ENCODE measurements at places on chromosomes 1 and 21.

- peak; percentile 36 for DNase-seq
These were observed 577 bp upstream of the CEP350 start for GRCh38 chr1:179953974-179954492.

DNA sequence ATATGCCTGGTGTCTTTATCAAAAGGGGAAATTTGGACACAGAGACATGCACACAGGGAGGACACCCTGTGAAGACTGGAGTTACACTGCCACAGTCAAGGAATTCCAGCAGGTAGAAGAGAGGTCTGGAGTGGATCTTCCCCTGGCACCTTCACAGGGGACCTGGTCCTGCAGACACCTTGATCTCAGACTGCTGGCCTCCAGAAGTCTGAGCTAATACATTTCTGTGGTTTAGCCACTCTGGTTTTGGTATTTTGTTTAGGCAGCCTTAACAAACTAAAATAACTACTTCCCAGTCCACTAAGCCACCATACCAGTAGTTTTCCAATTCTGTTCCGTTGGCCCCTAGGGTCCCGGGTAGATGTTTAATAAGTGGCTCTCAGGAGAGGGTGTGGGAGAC lies 164.7 kb downstream of the SETD4 start:
- DNase-seq = no peak

DNA sequence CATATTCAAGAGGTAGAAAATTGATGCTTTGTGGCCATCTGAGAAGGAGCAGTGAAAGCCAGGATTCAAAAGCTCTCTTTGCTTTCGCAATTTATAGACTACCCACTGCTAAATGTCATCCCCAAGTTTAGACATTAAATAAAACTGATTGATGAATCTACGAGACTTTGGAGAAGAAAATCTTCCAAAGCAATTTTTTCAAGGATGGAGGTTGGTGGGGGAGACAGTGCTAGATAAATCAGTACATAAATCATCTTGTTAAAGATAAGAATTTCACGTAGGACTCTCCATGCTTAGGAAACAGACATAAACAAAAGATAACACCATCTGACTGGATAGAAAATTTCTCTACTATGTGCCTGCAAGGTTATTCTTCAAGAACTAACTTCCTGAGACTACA lies 147.6 kb upstream of the TIAM1 start:
- no peak for DNase-seq

DNA sequence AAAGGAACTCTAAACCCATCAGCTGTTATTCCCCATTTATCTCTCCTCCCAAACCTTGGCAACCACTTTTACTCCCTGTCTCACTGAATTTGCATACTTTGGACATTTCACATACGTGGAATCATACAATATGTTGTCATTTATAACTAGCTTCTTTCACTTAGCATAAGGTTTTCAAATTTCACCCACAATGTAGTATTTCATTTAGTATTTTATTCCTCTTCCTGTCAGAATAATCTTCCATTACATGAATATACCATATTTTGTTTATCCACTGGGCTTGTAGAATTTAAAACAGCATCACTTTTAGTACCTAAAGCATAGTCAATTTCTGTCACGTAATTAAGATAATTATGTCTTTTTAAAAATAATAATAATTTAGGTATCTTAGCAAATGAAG lies 55.5 kb upstream of the POU2F1 start:
- DNase-seq = no peak

DNA sequence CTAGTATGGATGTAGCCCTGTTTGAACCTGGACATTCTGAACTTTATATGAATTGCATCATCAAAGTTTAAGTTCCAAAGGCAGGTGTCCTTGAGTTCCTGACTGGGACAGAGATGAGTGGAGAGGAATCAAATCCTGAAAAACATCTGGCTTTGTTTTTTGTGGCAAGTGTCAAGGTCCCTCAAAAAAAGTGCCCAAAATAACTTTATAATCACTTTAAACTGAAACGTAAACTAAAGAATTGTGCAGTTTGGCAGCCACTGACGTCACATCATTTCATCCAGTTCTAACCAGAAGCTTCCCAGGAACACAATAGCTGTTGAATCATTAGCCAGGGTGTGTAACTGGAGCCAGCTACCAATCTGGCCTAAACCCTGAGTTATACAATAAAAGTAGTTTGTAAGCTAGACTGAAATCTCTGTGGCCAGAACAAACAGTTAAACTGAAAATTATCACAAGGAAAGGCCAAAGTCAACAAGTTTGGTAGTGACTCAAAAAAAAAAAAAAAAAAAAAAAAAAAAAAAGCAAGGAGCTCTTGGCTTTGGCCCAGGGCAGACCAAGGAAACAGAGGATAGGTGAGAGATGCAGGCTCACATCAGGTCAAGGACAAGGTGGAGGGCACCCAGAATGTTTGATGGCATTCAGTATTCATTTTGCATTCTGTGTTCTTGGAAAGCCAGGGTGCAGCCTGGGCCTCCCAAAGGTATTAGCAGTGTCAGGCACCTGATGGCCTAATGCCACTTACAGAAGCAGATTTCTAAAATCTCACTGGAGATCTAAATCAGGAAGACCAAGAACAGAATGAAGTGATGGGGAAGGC lies 74.3 kb downstream of the TNFSF18 start:
- no peak for DNase-seq

GRCh38 chr1:168148916-168149315 lies 12.2 kb upstream of the GPR161 start:
- no peak for DNase-seq

DNA sequence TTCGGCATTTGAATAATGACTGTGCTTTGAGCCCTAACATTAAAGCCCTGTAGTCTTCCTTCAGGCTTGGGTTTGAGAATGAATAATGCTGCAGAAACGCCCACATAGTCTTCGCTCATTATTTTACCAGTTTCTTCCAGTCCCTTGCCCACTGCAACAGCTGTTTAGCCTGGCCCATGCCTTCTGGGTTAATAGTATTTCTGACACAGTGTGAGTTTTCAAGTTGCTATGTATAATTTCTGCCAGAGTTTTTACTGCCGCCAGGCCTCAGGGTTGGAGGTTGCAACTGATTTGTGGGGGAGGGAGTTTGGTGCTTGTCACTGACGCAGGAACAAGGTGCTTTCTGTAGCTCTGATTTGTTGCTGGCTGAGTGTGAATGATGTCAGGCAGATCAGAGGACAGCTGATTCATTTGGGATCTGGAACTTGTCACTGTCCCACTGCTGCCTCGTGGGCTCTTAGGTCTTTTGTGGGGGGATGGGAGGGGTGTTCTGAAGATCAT lies 109.8 kb downstream of the MAST2 start:
- DNase-seq = no peak

DNA sequence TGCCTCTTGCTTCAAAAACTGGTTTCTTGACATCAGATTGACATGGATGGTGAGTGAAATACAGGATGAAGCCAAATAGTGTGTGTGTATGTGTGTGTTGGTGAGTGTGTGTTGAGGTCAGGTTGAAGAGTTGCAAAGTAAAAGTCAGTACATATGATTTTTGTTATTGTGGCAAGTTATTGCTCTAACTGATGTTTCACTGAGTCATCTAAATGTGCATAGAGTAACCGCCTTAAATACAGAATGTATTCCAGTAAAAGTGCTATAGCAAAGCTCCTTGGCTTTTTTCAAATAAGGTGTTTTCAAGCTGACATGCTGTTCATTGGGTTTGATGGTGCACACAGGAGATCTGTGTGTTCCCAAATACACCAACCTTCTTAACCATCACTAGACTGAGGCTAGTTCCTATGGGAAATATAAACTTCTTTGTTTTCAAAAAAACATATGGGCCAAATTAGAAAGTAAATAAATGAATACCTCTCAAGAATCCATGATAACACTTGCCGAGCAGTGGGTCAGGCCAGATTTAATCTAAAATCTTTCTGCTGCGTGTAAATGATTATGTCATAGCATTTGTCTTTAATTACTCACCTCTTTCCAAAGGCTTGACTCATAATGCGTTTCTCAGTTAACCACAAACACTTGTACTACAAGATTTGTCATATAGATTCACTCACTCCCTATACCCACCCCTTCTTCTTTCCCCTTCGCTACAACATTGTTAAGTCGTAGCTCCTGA lies 151.1 kb downstream of the LYPLAL1 start:
- DNase-seq = no peak

DNA sequence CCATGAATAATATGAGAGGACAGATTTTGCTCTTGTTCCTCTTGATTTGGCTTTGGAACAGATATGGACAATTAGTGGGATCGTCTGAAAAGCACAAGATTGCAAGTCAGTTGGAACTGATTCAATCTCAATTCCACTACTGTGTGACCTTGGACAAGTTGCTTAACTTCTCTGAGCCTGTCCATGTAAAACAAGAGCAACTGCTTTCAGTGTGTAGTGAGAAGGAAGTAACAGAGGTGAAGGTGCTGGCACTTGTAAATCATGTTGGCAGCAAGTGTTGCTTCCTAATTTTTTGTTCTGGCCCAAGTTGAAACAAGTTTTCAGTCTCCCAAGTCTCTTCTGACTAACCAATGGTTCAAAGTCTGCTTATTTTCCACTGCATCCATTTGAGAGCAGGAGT lies 15.3 kb downstream of the INKA2 start:
- DNase-seq = no peak

DNA sequence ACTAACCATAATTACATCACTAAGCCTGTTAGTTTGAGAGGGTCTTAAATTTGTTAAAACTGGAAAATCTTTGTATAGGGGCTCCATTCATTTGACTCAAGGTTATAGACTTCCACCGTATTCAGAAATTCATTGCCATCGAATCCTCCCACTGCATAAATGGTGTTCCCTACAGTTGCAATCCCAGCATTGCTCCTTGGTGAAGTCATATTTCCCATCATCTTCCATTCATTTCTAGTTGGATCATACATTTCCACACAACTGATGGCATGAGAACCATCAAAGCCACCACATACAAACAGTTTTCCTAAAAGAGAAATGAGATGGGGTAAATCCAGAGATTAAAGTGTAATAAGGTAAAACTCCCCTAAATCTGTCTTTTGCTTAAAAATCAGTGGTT lies 19.1 kb downstream of the IVNS1ABP start:
- no peak for DNase-seq

DNA sequence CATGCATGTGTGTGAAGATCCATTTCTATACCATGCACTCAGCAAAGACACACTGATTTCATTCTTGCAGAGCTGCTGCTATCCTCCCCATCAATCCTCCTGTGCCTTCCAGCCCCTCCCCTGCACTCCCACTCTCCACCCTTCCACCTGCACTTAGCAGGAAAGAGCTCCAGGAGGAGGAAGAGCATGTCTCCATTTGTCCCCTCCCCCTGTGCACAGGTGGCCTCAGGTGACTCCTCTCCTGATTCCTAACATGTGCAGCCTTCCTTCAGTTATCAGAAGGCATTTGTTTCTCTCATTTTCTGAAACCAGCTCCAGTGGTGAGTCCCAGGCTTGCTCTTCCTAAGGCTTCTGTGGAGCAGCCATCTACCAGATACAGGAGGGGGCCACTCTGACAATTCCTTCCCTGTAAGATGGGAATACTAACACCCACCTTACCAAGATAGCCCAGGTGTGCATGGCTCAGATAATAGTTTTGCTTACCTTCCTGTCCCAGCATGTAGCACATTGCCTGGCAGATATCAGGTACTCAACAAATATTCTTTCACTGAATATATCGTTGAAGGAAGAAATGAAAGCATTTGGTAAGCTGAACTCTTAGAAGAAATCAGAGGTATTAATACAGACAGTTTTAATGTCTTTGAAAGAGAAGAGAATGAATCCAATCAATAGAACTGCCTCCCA lies 21.9 kb upstream of the FAM3B start:
- no peak for DNase-seq

Measured in activated T-cell treated with anti-CD3 and anti-CD28 coated beads for 4 hours (primary cell).